ENCODE measurements at places on chromosomes 16 and 17. TPM values are rescaled to one million over a fixed set of nuclear protein-coding genes. Genes with fewer than 3 reads are reported as not detected.

KRT36 gene
- total RNA-seq = not detected

TMEM106A gene
- total RNA-seq = 2.7 TPM

ZG16 gene
- total RNA-seq = not detected

DOK4 gene
- total RNA-seq = 29.7 TPM

USH1G gene
- not detected for total RNA-seq

TNFRSF17 gene
- not detected for total RNA-seq

RASL10B gene
- total RNA-seq = 0.20 TPM

NPIPA2 gene
- 0.60 TPM for total RNA-seq

GPR139 gene
- not detected for total RNA-seq

MYL11 gene
- total RNA-seq = not detected

NUFIP2 gene
- 30.3 TPM for total RNA-seq

GAST gene
- total RNA-seq = not detected

MMP2 gene
- total RNA-seq = 219 TPM

HSD17B1 gene
- 0.18 TPM for total RNA-seq

BAIAP3 gene
- total RNA-seq = 0.46 TPM

TLCD2 gene
- total RNA-seq = 1.7 TPM

UTP18 gene
- total RNA-seq = 37.3 TPM

CEP112 gene
- 7.2 TPM for total RNA-seq

EPOP gene
- total RNA-seq = 2.6 TPM

FAM171A2 gene
- total RNA-seq = 3.7 TPM

KRT24 gene
- total RNA-seq = not detected

CD7 gene
- total RNA-seq = not detected

LGALS9B gene
- not detected for total RNA-seq

LCMT1 gene
- total RNA-seq = 29.7 TPM

KRTAP3-1 gene
- total RNA-seq = not detected

LRRC75A gene
- 3.6 TPM for total RNA-seq

ZNF750 gene
- total RNA-seq = 0.07 TPM

MMP25 gene
- 0.13 TPM for total RNA-seq

NME1 gene
- total RNA-seq = 186 TPM

RNF112 gene
- 0.07 TPM for total RNA-seq

SPNS3 gene
- 0.13 TPM for total RNA-seq

ZFP3 gene
- 1.1 TPM for total RNA-seq

HS3ST2 gene
- total RNA-seq = not detected

GPR179 gene
- total RNA-seq = not detected

INTS2 gene
- total RNA-seq = 24.7 TPM

Measured in pulmonary artery endothelial cell (primary cell).